ENCODE measurements at places on chromosomes 2 and 18. TPM values are rescaled to one million over a fixed set of nuclear protein-coding genes. Genes with fewer than 3 reads are reported as not detected.

The ABCG5 gene
- total RNA-seq = not detected

The IL18RAP gene
- not detected for total RNA-seq

The SEMA4F gene
- 6.0 TPM for total RNA-seq

The UBE2E3 gene
- 89.2 TPM for total RNA-seq

The FASTKD1 gene
- 32.2 TPM for total RNA-seq
